Panc1 (cell line): ENCODE measurements at places on chromosomes 1 and 21. TPM values are rescaled to one million over a fixed set of nuclear protein-coding genes. Genes with fewer than 3 reads are reported as not detected.

The RGS1 gene
- not detected for total RNA-seq

The CAMK2N1 gene
- total RNA-seq, result 4.4 TPM

The EDARADD gene
- total RNA-seq, result 35.4 TPM

The CTSS gene
- total RNA-seq, result 5.1 TPM

The DNAJC28 gene
- total RNA-seq, result 1.5 TPM

The MR1 gene
- total RNA-seq, result 3.9 TPM

The LELP1 gene
- not detected for total RNA-seq

The PROK1 gene
- not detected for total RNA-seq

The TNFSF18 gene
- total RNA-seq, result not detected

The CYP4B1 gene
- total RNA-seq, result not detected

The S100A16 gene
- total RNA-seq, result 61.6 TPM

The MEGF6 gene
- total RNA-seq, result 32.6 TPM

The C4BPA gene
- 0.26 TPM for total RNA-seq

The DISC1 gene
- total RNA-seq, result 0.36 TPM

The CGN gene
- total RNA-seq, result 10.2 TPM

The RUNX1 gene
- 22.4 TPM for total RNA-seq

The ZBTB40 gene
- 24.3 TPM for total RNA-seq

The LPAR3 gene
- 6.3 TPM for total RNA-seq

The SPATA1 gene
- total RNA-seq, result 5.0 TPM

The KRTAP11-1 gene
- not detected for total RNA-seq

The RGS18 gene
- total RNA-seq, result not detected

The CFAP45 gene
- total RNA-seq, result 1.6 TPM

The REN gene
- total RNA-seq, result not detected

The GBP3 gene
- total RNA-seq, result 2.5 TPM

The NCF2 gene
- total RNA-seq, result 0.10 TPM

The RHEX gene
- not detected for total RNA-seq

The HHAT gene
- total RNA-seq, result 2.3 TPM

The DMRTB1 gene
- not detected for total RNA-seq

The ZNF593OS gene
- total RNA-seq, result not detected

The CLDN14 gene
- not detected for total RNA-seq
